Activated T-helper 1 cell treated with anti-CD3 and anti-CD28 coated beads, Interleukin-2, amount 50 U/mL, for 16 hours (primary cell): ENCODE measurements at places on chromosomes 6 and 20.

DNA sequence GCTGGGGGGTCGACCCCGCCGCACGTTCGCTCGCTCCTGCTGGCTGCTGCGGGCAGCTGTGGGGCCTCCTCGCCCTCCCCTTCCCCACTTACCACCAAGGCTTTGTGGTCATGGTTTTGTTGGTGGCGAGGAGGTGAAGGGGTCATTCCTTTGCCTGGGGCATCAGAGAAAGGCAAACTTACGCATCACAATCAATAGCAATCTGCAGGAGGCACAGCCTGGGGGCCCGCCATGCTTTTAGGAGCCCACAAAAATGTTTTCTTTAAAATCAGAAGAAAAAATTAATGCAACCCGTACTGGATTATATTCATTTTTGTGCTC lies 137.0 kb downstream of the IMPG1 start:
- DNase-seq: no peak

- no peak for DNase-seq
Observed at GRCh38 chr20:8997701-8998117, 71.2 kb upstream of the PLCB4 start.

DNA sequence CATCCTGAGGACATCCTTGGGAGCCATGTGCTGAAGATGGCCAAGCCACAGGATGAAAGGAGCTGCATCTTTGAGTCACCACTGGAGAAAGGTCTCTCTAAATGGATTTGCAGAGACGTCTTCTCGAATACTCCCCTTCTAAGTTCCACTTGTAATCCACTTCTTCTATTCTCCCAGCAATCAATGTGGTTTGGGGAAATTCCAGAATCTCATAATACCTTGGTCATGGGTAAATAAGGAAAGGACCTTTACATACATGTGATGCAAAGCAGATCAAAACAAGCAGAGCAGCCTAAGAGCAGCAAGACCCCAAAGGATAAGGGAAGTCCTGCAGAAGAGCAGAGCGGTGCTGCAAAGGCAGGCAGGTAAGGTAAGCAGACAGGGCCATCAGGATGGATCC lies 35.3 kb downstream of the TRIM38 start:
- DNase-seq: no peak

DNA sequence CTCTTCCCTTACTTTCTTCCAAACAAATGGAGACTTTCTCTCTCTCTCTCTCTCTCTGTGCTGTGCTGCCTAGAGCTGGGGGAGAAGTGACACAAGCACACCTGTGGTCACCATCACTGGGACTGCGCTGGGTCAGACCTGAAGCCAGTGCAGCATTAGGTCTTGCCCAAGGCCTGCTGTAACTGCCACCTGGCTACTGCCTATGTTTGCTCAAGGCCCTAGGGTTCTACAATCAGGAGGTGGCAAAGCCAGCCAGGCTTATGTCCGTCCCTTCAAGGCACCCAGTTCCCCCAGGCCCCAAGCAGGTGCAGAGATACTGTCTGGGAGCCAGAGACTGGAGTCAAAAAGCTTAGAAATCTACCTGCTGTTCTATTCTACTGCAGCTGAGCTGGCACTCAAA lies 49.4 kb upstream of the TOP1 start:
- DNase-seq: no peak

- DNase-seq: no peak
Observed at GRCh38 chr20:17725094-17725835, 25.5 kb downstream of the BANF2 start.

- no peak for DNase-seq
Observed at GRCh38 chr20:10381477-10381876, 52.5 kb downstream of the MKKS start.

GRCh38 chr6:155011809-155012291 lies 16.7 kb downstream of the TIAM2 start:
- no peak for DNase-seq

DNA sequence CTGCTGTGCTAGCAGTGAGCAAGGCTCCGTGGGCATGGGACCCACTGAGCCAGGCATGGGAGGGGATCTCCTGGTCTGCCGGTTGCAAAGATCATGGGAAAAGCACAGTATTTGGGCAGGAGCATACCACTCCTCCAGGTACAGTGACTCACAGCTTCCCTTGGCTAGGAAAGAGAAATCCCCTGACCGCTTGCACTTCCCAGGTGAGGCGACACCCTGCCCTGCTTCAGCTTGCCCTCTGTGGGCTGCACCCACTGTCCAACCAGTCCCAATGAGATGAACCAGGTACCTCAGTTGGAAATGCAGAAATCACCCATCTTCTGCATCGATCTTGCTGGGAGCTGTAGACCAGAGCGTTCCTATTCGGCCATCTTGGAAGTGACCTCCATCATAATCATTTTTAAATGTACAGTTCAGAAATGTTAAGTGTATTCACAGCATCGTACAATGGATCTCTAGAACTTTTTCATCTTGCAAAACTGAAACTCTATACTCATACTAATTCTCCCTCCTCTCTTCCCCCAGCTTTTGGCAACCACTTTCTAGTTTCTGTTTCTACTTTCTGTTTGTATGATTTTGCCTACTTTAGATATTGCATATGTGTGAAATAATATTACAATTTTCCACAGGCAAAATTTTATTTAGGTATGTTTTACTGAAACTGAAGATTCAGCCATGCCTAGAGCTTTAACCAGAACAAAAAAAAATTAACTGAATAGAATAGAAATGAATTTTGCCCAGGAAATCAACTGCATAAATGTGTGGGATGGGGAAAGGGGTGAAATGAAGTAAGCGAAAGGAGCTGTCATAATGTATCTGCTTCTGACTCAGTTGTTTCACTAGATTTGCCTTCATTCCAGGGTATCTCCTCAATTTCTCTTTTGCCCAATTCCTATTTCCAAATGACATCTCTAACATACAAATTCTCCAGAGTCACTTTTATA lies 100.0 kb downstream of the RWDD2A start:
- no peak for DNase-seq

- DNase-seq: no peak
Observed at GRCh38 chr20:48676125-48676524, 151.7 kb downstream of the PREX1 start.

DNA sequence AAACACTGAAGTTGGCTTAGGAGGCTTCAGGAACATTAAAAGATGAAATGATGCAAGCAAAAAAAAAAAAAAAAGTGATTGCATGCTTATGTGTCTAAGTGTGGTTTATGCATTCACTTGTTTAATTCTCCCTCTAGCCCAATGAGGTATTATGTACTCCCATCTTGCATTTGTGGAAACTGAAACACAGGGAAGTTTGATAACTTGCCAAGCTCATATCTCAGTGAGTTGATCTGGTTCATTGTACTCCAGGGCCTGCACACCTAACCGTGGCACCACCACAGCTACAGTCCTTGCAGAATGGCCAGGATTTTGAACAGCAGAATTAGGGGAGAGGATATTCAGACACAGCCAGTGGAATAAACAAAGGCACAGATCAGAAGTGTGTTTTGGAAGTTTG lies 251.2 kb downstream of the TBC1D7 start:
- DNase-seq: no peak

- DNase-seq: no peak
Observed at GRCh38 chr20:18412221-18412901, 54.5 kb downstream of the DZANK1 start.

GRCh38 chr6:33428224-33428965 lies 8.5 kb downstream of the SYNGAP1 start:
- no peak for DNase-seq

GRCh38 chr6:139161169-139161568 lies 26.3 kb downstream of the HECA start:
- DNase-seq: peak; percentile 29

DNA sequence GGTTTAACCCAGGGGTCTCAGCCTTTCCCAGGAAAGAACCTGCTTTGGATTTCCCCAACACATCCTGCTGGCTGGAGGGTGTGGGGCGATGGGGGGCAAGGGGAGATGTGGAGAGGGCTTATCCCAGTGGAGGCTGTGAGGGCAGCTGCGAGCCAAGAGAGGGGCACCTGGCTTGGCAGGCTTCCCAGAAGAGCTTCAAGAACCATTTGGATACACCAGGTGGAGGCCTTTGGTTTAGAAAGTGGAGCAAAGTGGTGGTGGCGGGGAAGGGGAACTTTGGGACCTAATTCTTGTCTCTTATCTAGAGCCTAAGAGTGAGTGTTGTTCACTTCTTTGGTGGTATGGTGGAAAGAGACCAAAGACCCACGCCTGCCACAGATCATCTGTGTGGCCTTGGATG lies 12.4 kb downstream of the CD40 start:
- DNase-seq: no peak

DNA sequence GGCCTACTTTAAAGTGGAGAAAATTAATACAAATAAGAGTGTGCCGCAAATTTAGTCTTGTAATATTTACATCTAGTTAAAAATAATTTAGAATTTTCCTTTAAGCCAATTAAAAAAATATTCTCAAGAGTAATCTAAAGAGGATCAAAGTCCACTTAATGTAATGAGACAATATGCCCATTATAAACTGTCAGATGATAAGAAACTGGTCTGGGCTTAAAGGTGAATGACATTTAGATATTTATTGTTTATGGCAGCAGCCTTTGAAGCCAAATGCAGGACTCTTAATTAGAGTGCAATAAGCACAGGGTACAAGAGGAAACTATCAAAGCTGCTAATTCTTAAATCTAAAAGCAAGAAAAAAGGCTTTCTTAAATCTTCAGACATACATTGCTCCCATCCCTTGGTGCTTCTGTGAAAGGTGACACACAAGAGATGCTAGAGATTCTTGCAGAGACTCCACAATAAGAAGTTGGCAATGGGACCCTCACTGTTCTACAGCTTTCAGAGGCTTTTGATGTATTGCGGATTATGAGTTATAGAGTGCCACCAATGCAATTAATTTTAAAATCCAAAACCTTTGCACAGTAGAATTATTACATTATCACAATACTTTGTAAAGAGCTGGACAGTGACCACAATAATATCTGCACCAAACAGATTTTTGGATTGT lies 116.1 kb downstream of the MAN1A1 start:
- DNase-seq: no peak

GRCh38 chr20:19769507-19769906 lies 11.4 kb downstream of the RIN2 start:
- DNase-seq: no peak

- DNase-seq: no peak
Observed at GRCh38 chr6:109877028-109878004, 100.8 kb upstream of the GPR6 start.

GRCh38 chr6:12181481-12181880 lies 108.7 kb upstream of the EDN1 start:
- DNase-seq: no peak

GRCh38 chr6:110422444-110422822 lies 7.1 kb upstream of the DDO start:
- DNase-seq: no peak

GRCh38 chr6:27882624-27883023 lies 29.6 kb downstream of the OR2B2 start:
- no peak for DNase-seq

- no peak for DNase-seq
Observed at GRCh38 chr6:144266091-144266649, 19.0 kb upstream of the UTRN start.

GRCh38 chr20:10115021-10115420 lies 80.2 kb downstream of the ANKEF1 start:
- DNase-seq: no peak

DNA sequence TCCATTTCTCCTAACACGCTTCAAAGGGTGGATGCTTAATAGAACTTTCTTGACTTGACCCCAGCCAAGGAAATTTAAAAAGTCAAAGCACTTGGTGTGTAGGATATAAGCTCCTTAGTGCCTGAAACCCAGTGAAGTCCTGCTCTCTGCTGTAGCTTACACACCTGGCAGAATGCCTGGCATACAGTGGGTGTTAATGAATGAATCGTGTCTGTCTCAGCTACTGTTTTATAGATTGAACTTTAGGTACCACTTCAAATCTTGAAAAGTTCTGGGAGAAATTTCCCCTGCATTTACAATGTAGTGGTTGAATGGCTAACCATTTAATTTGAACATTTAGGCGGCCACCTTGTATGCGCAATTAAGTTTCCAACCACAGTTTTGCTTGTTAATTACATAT lies 70.5 kb upstream of the ZNF217 start:
- DNase-seq: no peak

GRCh38 chr6:151869345-151869744 lies 61.9 kb downstream of the ESR1 start:
- no peak for DNase-seq

DNA sequence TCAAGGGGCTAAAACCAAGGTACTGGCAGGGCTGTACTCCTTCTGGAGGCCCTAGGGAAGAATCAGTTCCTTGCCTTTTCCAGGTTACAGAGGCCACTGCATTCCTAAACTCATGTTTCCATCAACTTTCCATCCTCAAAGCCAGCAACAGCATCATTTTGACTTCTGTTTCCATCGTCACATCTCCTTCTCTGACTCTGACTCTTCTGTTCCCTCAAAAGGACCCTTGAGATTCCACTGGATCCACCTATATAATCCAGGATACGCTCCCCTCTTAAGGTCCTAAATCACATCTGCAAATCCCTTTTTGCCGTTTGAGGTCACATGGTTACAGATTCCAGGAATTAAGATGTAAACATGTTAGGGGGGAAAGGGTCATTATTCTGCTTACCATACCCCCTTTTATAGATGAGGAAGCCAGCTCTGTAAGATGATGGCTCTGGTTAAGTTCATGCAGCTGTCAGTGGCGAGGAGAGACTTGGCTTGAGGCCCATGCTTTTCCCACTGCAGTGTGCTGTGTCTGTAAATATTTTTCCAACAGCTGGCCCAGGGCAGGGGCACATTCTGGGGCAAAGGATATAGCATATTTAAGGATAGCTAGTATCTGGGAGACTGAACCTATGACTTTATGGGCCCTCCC lies 114.6 kb downstream of the TNFRSF21 start:
- no peak for DNase-seq

- DNase-seq: no peak
Observed at GRCh38 chr6:131995917-131996316, 44.7 kb upstream of the CCN2 start.

GRCh38 chr20:12217382-12217781 lies 299.7 kb downstream of the BTBD3 start:
- no peak for DNase-seq

DNA sequence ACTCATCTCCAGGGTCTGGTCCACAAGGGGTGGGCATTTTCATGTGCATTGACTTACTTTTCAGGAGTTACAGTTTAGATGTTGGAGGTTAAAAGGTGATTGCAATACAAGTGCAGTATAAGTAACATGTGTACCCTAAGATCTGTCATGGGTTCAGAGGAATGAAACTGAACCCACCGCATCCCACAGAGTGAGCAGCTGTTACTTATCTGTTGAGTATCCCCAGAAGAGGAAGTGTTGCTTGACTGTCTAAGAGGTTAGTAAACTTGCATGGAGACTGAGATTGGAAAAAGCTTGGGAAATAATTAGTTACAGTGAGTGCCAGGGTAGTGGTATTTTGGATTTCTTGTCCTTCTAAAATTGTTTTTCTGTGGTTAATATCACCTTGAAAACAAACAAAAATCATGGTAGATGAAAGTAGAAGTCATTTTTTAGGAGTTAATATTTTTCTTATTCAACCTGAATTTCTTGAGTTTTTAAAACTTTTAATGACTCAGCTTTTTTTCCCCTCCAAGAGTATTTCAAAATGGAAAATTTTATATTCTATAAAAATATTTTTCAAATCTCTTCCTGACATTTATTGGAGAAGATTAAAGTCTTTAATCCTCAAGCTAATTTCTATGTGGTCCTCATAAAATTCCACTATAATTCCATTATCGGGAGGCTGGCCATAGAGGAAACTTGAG lies 306.1 kb downstream of the ZNF217 start:
- DNase-seq: no peak
